ENCODE measurements at places on chromosomes 5 and 9.

DNA sequence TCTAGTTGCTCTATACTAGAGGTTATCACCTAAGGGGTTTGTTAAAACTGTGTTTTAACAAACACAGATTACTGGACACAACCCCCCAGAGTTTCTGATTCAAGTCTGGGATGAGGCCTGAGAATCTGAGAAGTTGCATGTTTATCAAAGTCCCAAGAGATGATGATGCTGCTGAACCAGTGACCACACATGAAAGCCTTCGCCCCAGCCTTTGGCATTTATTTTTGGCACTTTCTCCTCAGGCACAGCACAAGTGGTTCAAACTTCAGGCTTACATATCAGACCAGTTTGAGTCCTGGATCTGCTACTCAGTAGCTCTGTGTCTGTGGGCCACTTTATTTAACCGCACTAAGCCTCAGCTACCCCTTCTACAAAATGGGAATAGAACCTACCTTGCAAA, 407.2 kb upstream of the PIK3R1 start:
- DNase-seq = no peak

- DNase-seq = no peak
These were observed 32.3 kb upstream of the EQTN start for GRCh38 chr9:27329291-27329690.

DNA sequence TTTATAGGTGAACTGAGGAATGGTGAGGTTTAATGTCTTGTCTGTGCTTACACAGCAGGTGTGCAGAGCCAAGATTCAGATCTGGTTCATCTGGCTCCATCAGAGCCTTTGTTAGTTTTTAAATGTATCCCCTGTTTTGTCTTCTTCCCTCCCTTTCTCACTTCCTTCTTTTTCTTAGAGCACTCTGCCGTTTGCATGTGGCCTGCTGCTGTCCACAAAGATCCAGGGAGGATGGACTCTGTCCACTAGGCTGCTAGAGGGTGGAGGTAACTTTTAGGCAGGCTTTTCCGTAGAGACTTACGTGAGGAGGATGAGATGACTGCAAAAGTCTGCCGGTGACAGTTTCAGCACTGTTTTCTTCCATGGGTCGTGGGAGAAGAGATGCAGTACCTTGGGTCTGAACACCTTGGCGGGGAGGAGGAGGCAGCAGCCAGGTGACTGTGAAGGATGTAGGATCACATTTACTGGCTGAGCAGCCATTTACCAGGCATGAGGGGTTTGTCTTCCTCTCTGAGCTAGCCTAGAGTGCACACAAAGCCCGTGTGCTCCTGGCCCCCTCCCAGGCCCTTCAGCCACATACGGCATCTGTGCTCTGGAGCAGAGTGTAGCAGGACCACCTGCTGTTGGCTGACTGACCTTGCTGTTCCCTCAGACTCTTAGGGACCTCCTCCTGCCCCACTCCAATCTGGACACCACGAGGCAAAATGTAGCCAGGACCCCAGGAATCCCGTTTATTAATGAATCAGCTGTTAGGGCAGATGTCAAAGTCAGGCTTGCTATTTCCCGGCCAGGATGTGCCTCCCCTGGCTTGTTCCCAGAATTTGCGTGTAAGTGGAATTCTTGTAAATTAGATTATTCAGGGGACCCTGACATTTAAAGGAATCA, 1.8 kb downstream of the NTMT1 start:
- DNase-seq = no peak

DNA sequence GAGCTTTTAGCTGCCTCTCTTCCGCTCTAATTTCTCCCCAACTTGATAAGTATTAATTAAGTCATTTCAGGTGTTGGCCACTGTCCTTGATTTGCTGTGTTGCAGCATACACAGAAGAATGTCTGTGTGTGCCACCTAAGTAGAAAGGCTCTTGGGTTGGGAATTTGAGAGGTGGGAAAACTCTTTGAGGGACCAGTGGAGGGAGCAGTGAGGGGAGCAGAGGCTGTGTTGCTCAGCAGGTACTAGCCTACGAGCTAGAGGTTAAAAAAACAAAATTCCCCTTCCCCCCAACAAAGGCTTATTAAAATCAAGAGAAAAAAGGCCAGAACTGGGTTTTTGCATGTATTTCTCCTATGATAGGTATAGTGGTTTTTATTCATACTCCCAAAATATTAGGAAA, 20.9 kb downstream of the RPS23 start:
- no peak for DNase-seq

DNA sequence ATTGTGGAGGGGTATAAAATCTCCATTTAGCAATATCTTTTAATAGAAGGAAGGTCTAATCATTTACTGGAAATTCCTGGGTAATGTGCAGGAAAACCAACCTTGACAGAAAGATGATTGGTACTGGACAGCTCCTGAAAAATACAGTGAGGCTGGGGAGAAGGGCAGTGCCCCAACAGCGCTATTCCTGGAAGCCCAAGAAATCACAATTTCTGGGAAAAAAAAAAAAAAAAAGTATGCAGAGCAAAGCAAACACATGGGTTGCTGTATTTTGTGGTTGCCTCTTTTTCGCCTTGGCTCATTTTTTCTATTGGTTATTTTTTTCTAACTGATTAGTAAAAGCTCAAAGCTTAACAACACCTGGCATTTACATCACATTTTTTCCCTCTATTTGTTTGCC, 249.7 kb downstream of the ENC1 start:
- DNase-seq = no peak

DNA sequence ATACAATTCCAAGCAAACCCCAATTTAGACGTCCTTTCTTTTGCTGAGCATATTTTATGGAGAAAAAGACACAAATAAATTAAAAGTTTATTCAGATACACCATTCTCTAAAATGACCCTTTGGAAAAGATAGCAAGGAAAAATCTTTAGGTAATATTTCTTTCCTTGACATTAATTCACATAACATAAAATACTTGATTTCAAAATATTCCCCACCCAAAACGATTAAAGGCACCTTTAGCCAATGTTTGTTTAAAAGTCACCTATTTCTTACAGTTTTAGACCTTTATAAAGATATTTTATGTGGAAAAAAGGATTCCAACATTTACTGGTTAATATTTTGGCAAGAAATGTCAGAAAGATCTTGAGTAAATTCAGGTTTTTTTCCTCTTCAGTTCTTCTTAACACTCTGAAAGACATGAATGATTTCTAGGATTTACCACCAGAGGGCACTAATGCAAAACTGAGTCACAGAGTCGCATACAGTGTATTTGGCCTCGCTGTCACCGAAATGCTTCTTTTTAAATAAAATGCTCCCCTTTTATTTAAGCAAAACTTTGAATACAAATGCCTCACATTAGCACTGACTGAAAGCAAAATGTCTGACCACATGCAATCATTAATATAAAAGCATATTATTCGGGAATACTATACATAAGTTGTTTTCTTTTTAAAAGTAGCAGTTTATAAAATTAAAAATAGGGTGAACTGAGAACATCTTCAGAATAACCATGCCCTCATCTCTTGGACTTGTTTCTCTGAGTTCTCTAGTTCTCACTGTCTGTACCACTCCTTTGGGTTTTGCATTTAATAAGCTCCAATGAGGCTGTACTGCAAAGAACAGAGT, 122.5 kb downstream of the SLC1A3 start:
- no peak for DNase-seq
